GM19239 (cell line): ENCODE measurements at places on chromosomes 6 and 20.

DNA sequence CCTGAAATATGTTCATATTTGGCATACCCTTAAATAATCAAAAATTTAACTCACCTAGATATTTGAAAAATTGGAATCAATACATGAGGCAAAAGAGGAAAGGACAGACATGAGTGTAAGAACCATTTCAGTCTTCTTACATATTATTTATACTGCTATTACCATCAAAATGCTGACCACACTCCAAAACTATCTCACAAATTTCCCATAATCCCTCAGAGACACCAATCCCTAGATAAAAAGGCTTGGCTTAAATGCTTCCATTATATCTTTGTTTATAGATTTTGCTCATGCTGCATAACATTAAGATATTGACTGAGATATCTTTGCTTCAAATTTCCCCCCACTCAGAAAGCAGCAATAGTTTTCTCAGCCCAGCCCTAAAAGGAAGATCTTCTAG, 11.7 kb upstream of the NT5DC1 start:
- DNase-seq: no peak

- no peak for DNase-seq
These were observed 146.6 kb upstream of the AKIRIN2 start for GRCh38 chr6:87848616-87849015.

GRCh38 chr6:130778946-130779657, 48.1 kb upstream of the SMLR1 start:
- no peak for DNase-seq

DNA sequence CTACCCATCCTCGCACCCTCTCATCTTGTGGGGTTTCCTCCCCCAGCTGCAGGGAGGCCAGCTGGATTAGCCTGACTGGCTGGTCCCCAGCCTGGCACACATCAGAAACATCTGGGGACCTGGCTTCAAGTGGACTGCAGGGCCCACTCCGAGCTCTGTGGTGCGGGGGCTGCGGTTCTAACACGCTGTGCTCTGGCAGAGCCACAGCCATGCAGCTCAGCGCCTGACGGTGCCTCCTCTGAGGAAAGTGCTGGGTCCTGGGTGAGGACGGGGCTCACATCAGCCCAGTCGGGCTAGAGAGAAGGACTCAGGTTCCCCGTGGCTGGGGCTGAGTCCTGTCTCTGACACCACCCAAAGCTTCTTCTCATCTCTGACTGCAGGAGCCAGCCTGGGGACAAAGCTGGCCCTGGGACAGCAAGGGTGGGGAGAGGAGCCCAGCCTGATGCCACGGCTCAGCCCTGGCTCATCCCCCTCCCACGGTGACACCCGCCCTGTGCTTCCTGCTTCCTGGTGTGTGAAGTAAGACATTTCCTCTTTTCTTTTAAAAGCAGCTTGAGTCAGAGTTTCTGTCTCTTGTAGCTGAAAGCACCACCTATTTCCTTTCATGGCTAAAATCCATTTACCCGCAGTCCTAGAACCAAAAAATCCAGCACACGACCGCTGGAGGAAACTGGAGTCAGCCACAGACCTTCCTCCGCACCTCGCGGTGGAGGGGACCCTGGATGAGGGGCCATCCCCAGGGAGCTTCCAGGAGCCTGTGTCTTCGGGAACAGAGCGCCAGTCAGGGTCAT, 127.4 kb upstream of the AFDN start:
- DNase-seq: peak; percentile 55

DNA sequence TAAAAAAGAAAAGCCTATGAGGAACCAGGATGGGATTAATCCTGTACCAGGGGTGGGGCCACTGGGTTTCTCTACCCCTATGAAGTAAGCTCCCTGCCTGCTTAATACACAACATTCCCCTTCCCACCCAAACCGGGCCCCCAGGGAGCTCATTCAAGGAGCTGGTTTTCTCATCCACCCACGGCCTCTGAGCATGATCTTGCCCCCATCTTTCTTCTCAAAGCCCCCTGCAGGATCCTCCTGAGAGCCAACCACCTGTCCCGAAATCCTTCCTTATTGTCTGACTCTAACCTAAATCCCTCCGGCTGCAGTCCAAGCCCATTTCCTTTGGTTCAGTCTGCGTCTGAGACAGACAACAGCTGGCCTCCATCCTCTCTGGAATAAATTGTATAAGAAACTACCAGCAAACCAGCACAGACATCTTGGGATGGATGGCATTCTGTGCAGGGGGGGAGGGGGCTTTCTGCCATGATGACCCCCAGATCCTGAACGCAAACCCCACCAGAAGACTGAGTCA, 21.0 kb downstream of the KCNK5 start:
- DNase-seq: no peak

GRCh38 chr6:148440877-148441453, 98.3 kb downstream of the SASH1 start:
- DNase-seq: no peak

- no peak for DNase-seq
These were observed 12.5 kb upstream of the TREM1 start for GRCh38 chr6:41298785-41299502.

- no peak for DNase-seq
These were observed 54.3 kb downstream of the ANKRD60 start for GRCh38 chr20:58173930-58174707.
